Subcutaneous preadipocyte (primary cell): ENCODE measurements at places on chromosomes 5 and 9. TPM values are rescaled to one million over a fixed set of nuclear protein-coding genes. Genes with fewer than 3 reads are reported as not detected.

The LCN9 gene
- not detected in 2 replicates for total RNA-seq

The PCDHA6 gene
- total RNA-seq = under 0.01 and 0.37 TPM in 2 replicates

The PHF2 gene
- 9.2 and 12.1 TPM in 2 replicates for total RNA-seq

The HACD4 gene
- total RNA-seq = 3.7 and 4.1 TPM in 2 replicates

The LRRC19 gene
- not detected in 2 replicates for total RNA-seq

The ALDH1A1 gene
- 0.20 and 0.73 TPM in 2 replicates for total RNA-seq

The SLC46A2 gene
- not detected in 2 replicates for total RNA-seq

The BARHL1 gene
- total RNA-seq = not detected in 2 replicates

The PCDHB6 gene
- under 0.01 TPM in 2 replicates for total RNA-seq

The CD72 gene
- 1.6 and 4.4 TPM in 2 replicates for total RNA-seq

The SUSD3 gene
- total RNA-seq = 1.2 and 4.0 TPM in 2 replicates

The CARD6 gene
- total RNA-seq = 17.2 and 24.3 TPM in 2 replicates

The PCDHA4 gene
- under 0.01 TPM in 1 of 2 replicates, not detected in the other for total RNA-seq

The TLX3 gene
- not detected in 2 replicates for total RNA-seq

The NME5 gene
- total RNA-seq = 1.2 and 3.3 TPM in 2 replicates

The NSUN2 gene
- total RNA-seq = 36.7 and 54.2 TPM in 2 replicates

The DAB2 gene
- total RNA-seq = 59.8 and 130 TPM in 2 replicates

The PCDHB2 gene
- total RNA-seq = 0.59 and 1.5 TPM in 2 replicates

The ADRB2 gene
- total RNA-seq = under 0.01 and 1.2 TPM in 2 replicates

The LECT2 gene
- not detected in 2 replicates for total RNA-seq

The KIAA1958 gene
- total RNA-seq = 1.1 and 1.6 TPM in 2 replicates

The FNIP1 gene
- total RNA-seq = 57.0 and 71.2 TPM in 2 replicates

The GTF2H2 gene
- 27.8 and 32.0 TPM in 2 replicates for total RNA-seq

The EIF4E1B gene
- total RNA-seq = not detected in 2 replicates

The SLC2A6 gene
- total RNA-seq = 22.4 and 30.9 TPM in 2 replicates

The CKMT2 gene
- 0.78 and 2.9 TPM in 2 replicates for total RNA-seq

The AJM1 gene
- 0.73 and 0.98 TPM in 2 replicates for total RNA-seq

The PLPP7 gene
- 7.8 and 13.6 TPM in 2 replicates for total RNA-seq

The RPP25L gene
- 28.0 and 28.7 TPM in 2 replicates for total RNA-seq

The CARTPT gene
- not detected in 2 replicates for total RNA-seq

The FAM169A gene
- under 0.01 and 0.20 TPM in 2 replicates for total RNA-seq

The ZSWIM6 gene
- total RNA-seq = 7.7 and 14.9 TPM in 2 replicates

The CTXN3 gene
- not detected in 2 replicates for total RNA-seq
